ENCODE measurements at places on chromosomes 3 and 15. TPM values are rescaled to one million over a fixed set of nuclear protein-coding genes. Genes with fewer than 3 reads are reported as not detected.
A peak's percentile ranks its signal among the peaks of the same experiment; 100 is the strongest.

DNA sequence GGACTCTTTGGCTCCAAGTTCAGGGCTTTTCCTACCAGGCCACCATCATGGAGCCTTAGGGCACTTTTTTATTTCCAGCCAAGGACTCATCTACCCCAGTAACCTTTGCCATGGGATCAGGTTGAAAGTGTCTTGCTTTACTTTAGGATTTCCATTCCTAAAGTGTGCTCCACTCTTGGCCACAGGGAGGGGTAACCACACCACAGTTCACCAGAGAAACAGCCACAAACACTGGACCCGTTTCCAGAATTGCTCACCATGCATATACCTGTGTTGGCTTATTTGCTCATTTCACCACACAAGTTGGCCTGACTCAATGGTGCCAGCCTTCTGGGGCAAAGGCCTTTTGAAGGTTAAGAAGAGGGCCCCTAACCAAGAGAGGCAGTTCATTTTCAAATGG is 70.6 kb upstream of the RAD18 start:
- H3K4me3 ChIP-seq = no peak overlapping the region
- peaks cover 13% of the 10 kb centered on the region for H3K36me3 ChIP-seq
- no peak overlapping the region for H3K27ac ChIP-seq
- DNase-seq = no peak
- H3K27me3 ChIP-seq = no peaks in the 10 kb centered on the region

DNA sequence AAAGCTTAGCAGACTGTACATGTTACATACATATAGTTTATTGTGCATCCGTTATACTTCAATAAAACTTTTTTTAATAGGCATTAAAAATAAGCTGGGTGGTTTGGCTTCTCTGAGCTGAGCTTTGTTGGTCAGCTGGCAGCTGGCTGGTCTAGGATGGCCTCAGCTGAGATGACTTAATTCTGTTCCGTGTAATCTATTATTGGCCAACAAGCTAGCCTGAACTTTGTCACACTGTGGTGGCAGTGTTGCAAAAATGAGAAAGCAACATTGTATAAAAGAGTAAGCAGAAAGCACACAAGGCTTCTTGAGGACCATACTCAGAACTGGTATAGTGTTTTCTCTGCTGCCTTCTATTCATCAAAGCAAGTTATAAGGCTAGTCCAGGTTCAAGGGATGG is 45.2 kb downstream of the CGGBP1 start:
- H3K36me3 ChIP-seq = peaks cover 13% of the 10 kb centered on the region
- H3K27ac ChIP-seq = no peak overlapping the region
- H3K4me3 ChIP-seq = no peak overlapping the region
- no peaks in the 10 kb centered on the region for H3K27me3 ChIP-seq
- H3K4me1 ChIP-seq = no peaks in the 10 kb centered on the region

MYZAP gene
- not detected for total RNA-seq

PLSCR2 gene
- total RNA-seq = not detected

GOLGA6L10 gene
- total RNA-seq = 0.96 TPM

GRCh38 chr15:85690561-85691231 is 104.0 kb downstream of the KLHL25 start:
- H3K36me3 ChIP-seq = no peaks in the 10 kb centered on the region
- H3K27ac ChIP-seq = no peak overlapping the region
- no peaks in the 10 kb centered on the region for H3K27me3 ChIP-seq
- H3K4me3 ChIP-seq = no peak overlapping the region
- peaks cover 2% of the 10 kb centered on the region for H3K4me1 ChIP-seq
- DNase-seq = no peak

ASB7 gene
- 14.5 TPM for total RNA-seq

GRCh38 chr3:52771334-52771681 is 568 bp upstream of the NEK4 start:
- peak overlapping the region; percentile 96 for H3K27ac ChIP-seq
- H3K4me3 ChIP-seq = peak overlapping the region; percentile 96
- no peak for DNase-seq
- H3K4me1 ChIP-seq = peaks cover 15% of the 10 kb centered on the region

GP9 gene
- not detected for total RNA-seq

DNA sequence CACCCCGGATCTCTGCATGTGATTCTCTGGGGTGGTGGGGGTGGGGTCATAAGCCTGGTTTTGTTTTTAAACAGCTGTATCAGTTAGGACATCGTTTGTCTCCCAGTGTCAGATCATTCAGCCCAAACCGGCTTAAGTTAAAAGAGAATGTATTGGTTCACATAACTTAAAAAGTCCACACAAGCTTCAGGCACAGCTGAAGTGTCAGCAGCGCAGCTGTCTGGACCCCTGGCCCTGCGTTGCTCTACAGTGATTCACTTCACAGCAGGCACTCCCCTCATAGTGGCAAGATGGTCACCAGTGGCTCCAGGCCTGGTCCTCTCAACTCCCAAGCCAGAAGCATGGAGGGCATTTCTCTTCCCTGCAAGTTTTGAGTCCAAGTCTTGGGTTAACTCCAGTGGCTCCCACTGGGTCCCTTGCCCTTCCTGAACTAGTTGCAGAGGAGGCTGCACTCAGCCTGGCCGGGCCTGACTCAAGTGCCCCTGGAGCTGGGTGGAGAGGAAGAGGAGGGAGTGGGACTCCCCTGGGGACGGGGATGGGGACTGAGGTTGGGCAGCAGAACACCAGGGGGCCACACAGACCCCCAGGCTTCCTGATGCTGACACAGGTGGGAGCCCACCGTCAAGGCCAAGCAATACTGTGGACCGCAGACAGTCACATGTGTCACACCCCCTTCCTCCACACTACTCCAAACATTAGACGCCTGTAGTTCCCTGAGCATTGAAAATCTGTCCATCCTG is 28.9 kb upstream of the GP9 start:
- H3K27me3 ChIP-seq = no peaks in the 10 kb centered on the region
- no peak overlapping the region for H3K4me3 ChIP-seq
- no peak for DNase-seq
- H3K27ac ChIP-seq = no peak overlapping the region
- H3K36me3 ChIP-seq = no peaks in the 10 kb centered on the region
- no peaks in the 10 kb centered on the region for H3K4me1 ChIP-seq

DNA sequence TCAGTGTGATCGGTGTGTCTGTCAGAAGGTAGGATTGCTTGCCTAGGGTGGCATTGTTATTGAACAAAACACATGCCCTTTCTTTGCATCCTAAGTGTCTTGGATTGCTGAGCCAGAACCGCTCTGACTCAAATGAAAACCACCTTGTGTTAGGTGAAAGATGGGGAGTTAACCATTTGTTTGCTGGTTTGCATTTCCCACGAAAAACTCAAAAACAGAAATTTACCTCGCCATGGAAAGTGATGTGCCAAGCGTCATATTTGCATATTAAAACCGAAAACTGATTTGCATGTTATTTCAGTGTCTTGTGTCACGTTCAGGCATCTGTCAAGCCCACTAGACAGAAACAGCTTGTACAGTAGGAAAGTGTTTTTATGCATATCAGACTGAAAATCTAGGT is 474.6 kb upstream of the TPRG1 start:
- H3K4me1 ChIP-seq = peaks cover 3% of the 10 kb centered on the region
- H3K27me3 ChIP-seq = peaks cover 2% of the 10 kb centered on the region

DNA sequence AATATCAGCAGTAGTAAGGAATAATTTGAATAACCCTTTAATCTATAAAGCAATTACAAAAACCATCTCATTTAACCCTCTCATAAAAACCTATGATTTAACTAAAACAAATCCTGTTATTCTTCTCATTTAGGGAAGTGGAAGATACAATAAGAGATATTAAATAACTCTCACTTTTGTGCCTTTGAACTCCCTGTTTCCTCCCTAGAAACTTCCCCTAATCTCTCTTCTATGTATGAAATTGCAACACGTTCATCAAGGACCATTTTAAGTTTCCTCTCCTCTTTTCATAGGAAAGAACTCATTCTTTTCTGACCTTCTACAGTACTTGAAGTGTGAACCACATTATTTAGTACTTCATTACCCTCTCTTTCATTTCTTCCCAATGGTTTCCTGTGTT is 18.8 kb upstream of the FAM81A start:
- H3K36me3 ChIP-seq = no peaks in the 10 kb centered on the region
- no peak overlapping the region for H3K27ac ChIP-seq
- H3K27me3 ChIP-seq = peaks cover 4% of the 10 kb centered on the region
- no peaks in the 10 kb centered on the region for H3K4me1 ChIP-seq

GRCh38 chr3:127751782-127752181 is 70.5 kb downstream of the MGLL start:
- no peak for DNase-seq
- H3K27me3 ChIP-seq = peaks cover 15% of the 10 kb centered on the region

GRCh38 chr3:138846262-138846791 is 11.6 kb upstream of the PIK3CB start:
- H3K4me3 ChIP-seq = no peak overlapping the region
- no peaks in the 10 kb centered on the region for H3K27me3 ChIP-seq
- H3K36me3 ChIP-seq = no peaks in the 10 kb centered on the region

ARPIN gene
- 9.0 TPM for total RNA-seq

- no peak overlapping the region for H3K27ac ChIP-seq
- DNase-seq = no peak
- no peak overlapping the region for H3K4me3 ChIP-seq
- peaks cover 31% of the 10 kb centered on the region for H3K4me1 ChIP-seq
Measured at GRCh38 chr15:29887721-29888120, 65.5 kb upstream of the TJP1 start.

DNA sequence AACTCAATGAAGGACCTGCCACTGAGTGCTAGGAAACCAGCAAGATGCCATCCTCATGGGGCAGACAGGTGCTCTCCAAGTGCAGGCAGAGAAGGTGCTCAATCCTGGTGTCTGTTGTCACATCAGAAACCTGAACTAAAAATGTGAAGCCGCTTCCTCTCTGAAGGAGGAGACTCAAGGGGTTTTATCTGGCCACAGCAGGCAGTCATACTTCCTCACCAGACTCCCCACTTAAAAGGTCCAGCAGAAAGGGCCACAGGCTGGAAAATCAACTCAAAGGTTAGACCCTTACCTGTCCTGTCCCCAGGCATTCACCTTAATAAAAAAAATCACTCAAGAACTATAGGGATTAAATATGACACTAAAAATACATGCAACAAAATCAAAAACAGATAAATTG is 4.8 kb downstream of the CCDC12 start:
- no peak overlapping the region for H3K4me3 ChIP-seq
- peaks cover 7% of the 10 kb centered on the region for H3K27me3 ChIP-seq

- H3K27ac ChIP-seq = no peak overlapping the region
- no peaks in the 10 kb centered on the region for H3K4me1 ChIP-seq
- no peaks in the 10 kb centered on the region for H3K36me3 ChIP-seq
Measured at GRCh38 chr3:110343945-110344344, 727.7 kb upstream of the NECTIN3 start.

- H3K36me3 ChIP-seq = peaks cover 4% of the 10 kb centered on the region
- DNase-seq = no peak
- peaks cover 2% of the 10 kb centered on the region for H3K4me1 ChIP-seq
Measured at GRCh38 chr15:70132139-70132538, 34.4 kb upstream of the TLE3 start.

- peaks cover 48% of the 10 kb centered on the region for H3K27me3 ChIP-seq
- no peak overlapping the region for H3K27ac ChIP-seq
- no peaks in the 10 kb centered on the region for H3K36me3 ChIP-seq
- peaks cover 6% of the 10 kb centered on the region for H3K4me1 ChIP-seq
- no peak for DNase-seq
Measured at GRCh38 chr15:96339619-96340347, 9.3 kb downstream of the NR2F2 start.

RETNLB gene
- total RNA-seq = not detected

DNA sequence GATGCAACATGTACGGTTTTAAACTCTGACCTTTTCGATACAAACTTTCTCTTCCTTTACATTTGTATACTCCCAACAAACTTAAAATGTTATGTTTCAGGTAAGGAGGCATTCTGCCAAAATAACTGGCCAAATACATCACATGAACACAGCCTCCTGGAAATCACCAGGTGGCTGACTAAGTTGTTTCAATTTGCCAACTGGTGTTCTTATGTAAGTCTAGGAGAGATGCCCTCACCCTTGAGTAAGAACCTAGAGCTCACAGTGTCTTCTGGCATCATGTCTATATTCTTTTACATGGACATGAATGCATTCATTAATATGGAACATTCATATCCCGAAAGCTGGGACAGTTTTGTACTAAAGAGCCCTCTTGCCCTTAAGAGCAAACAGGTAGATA is 341.1 kb upstream of the NR2F2 start:
- H3K4me1 ChIP-seq = no peaks in the 10 kb centered on the region
- DNase-seq = no peak
- H3K27ac ChIP-seq = no peak overlapping the region

DNA sequence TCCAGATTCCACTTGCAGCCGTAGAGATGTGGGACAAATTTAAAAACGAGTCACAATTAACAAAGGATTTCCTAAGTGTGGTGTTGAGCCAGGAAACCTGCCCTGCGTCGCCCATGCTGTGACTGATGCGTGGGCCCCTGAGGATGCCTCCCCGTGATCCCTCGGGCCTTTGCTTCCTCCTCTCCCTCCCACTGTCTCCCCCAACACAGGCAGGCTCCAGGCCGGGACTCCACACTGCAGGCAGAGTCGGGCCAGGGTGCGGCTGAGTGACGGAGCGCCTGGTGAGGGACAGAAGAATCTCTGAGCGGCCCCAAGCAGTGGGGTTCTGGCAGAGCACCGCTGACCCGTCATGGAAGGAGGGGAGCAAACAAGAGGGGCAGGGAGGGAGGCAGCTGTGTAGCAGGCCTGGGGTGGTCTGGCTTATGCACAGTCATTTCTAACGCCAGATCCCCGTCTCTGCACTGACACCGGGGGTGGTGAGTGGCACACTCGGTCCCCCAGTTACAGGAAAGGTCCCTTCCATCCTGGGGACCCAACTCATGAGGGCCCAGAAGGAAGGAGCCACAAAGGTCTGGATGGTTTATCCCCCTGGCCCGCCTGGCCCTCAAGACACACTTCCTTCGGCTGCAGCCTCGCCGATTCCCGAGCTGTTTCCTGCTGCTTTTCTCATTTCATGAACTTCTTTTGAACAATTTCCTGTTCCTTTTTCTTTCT is 91.0 kb downstream of the XXYLT1 start:
- H3K4me1 ChIP-seq = peaks cover 52% of the 10 kb centered on the region
- no peak overlapping the region for H3K4me3 ChIP-seq
- no peak for DNase-seq

DNA sequence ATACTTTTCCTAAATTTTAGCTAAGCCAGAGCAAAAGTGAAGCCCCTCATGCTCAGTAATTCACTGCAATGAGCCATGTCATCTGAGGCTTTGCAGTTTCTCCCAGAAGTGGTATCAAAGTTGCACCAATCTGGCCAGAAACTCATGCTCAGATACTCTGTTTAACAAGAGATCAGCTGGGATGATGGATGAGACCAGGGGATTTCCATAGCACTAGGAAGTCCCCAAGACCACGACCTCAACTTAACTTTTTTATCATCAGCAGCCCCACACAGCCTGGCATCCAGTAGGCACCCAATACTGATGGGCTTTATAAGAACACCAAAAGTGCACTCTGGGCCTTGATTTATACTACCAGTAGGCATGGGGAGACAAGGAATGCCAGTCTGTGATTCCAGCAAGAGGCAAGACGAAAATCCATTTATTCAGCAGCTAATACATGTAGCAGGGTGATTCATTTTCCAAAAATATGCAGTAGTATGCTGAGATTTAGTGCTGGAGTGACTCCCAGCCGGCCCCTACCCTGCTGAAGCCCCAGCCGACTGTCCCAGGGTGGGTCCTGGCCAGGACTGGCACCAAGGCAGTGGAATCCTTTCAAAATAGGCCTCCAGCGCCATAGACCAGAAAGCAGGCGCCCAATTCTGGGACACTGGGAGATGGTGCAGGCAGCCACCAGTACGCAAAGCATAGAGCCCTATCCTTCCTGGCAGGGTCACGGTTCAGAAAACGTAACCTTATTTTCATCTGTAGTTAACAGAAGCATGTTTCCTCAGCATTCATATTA is 612 bp upstream of the LDHAL6B start:
- no peak overlapping the region for H3K4me3 ChIP-seq
- no peak overlapping the region for H3K27ac ChIP-seq
- peaks cover 2% of the 10 kb centered on the region for H3K27me3 ChIP-seq
- no peak for DNase-seq
- H3K36me3 ChIP-seq = no peaks in the 10 kb centered on the region
